ENCODE measurements at places on chromosomes 7 and 10.

- DNase-seq: no peak
Measured at GRCh38 chr7:32928785-32929298, 28.4 kb upstream of the FKBP9 start.

DNA sequence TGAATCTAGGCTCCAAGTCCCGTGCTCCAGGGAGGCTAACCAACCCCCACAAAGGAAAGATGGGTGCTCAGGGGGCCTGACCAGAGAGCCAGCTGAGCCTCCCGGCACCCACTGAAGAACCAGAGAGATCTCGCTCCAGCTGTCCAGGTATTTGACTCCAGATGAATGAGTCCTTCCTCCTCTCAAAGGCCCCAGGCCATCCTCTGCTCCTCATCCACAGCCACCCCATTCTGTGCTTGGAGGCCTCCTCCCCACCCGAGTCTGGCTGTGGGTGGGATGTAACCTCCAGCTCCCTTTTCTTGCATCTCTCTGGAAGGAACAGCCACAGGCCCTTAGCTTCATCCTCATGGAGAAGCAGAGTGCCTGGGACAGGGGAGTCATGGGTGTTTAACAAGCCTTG, 44.6 kb downstream of the VSTM4 start:
- no peak for DNase-seq

- DNase-seq: no peak
Measured at GRCh38 chr10:5546891-5547680, 22.3 kb downstream of the CALML3 start.

DNA sequence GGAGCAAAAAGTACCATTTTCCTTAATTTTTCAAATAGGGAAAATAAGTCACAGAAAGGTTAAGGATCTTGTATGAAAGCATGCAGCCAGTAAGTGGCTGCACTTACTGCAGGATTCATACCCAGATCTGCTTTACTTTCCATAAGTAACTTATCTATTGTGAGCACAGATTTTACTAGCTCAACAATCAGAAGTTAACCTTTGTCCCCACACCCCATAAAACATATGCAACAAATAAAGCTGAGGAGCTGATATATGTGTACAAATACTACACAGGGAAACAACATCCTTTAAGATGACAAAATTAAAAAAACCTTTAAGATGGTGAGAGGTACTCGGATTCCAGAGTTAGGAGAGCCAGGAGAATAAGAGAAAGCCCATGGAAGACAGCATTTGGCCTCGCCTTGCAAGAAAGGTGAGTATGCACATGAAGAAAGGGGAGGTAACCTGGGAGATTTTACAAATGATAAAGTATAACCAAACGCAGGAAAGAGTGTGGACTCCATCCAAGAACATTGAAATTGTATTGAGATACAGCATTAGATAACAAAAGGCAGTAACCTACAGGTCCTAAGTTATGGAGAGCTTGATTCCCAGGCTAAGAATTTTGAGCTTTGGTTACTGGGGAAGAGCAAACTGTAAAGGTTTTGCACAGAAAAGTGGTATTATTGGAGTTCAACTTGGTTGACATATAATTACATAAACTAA, 87.1 kb downstream of the ITGB8 start:
- no peak for DNase-seq

- DNase-seq: no peak
Measured at GRCh38 chr10:70597856-70598815, 4.4 kb downstream of the PRF1 start.

GRCh38 chr10:89973326-89973725, 271.9 kb downstream of the KIF20B start:
- DNase-seq: no peak

GRCh38 chr10:96656198-96656577, 64.1 kb downstream of the PIK3AP1 start:
- DNase-seq: no peak

DNA sequence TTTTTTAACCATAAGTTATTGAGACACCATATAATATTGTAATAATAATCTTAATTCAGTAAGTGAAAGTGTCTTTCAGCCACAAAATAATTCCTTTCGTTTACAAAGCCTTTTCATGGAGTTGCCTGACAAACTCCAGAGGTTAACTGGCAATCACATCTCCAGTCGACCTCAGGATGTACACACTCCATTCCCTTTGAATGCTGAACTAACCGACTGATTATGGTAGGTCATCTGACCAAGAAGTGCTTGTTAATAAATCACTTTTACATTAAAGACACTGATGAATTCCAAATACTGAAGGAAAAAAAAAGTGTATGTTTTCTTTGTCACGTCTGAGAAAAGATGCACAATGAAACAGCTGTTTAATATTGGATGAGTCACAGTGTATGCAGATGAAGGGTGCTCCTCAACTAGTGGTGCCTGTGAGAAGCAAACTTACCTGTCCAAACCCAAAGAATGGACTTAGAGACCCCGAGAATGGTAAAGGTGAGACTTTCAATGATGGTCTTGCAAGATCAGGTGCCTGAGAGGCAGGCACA, 348.1 kb upstream of the VWC2 start:
- no peak for DNase-seq

- DNase-seq: no peak
Measured at GRCh38 chr10:80077869-80078447, 507 bp upstream of the TMEM254 start.

- DNase-seq: no peak
Measured at GRCh38 chr7:96414931-96415292, 93.0 kb upstream of the SLC25A13 start.

GRCh38 chr10:61669161-61669725, 6.5 kb downstream of the CABCOCO1 start:
- DNase-seq: no peak

DNA sequence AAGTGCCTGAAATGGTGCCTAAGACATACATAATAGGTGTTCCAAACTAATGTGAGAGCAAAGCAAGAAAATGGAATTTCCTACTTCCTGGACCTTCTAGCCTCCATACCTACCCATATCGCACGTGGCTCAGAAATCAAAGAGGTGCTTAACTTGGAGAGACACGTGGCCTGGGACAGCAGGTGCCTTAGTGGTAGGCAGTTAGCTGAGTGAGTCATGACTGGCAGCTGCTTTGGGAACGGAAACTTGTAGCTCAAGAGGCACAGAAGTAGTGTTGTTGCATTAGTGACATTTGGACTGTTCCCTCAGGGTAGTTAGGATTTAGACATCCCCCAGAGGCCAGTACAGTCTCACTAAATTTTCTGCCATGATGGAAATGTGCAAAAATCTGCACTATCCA, 12.0 kb upstream of the BMPER start:
- DNase-seq: no peak

- no peak for DNase-seq
Measured at GRCh38 chr7:48274662-48275061, 103.4 kb downstream of the ABCA13 start.

DNA sequence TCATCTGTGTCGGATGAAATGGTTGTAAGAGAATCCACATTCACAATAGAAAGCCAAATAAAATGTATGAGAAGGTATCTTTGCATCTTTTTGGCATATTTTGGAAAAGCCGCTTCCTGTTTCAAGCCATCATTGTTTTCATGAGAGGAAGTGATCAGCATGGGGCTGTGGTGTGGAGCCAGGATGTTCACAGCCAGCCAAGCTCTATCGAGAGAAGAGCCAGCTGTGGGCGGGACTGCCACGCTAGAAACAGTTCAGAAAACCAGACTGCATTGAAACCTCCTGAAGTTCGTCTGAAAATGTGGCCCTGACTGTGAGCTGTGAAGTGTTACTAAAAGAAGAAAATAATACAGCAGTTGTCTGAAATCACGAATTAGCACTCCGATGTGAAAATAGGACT, 21.2 kb upstream of the NPS start:
- no peak for DNase-seq

DNA sequence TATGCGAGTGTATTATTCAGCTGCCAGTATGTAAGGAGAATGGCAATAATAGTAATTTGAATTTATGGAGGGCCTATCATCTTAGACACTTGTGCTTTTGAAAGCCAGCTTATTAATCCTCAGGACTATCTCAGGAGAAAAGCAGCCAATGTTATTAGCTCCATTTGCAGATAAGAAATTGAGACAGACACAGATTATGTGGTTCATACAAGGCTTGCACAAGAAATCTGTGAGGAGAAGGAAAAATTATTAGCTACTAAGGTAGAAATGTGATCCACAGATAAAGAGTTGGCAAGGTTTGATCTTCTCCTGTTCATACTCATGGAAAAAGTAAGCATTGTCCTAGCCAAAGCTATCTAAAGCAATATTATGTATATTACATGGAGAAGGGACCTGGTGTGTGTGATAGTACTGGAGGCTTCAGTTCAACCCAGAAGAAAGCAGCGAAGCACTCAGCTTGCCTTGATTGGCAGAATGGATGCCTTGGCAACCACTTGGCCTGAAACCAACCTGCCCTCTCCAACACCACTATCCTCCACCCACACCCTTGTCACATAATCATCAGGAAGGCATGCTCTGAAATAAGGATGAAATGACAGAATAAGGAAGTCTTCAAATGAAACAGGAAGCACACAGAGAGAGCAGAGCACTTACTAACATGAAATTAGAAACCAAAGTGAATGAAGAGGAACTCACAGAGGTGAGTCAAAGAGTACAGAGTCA, 18.0 kb downstream of the MACC1 start:
- peak; percentile 31 for DNase-seq

- no peak for DNase-seq
Measured at GRCh38 chr7:86914551-86914950, 144.9 kb downstream of the ELAPOR2 start.

Data from tibial nerve (tissue), 4 donors.